ENCODE measurements at places on chromosomes 1 and 21.
A peak's percentile ranks its signal among the peaks of the same experiment; 100 is the strongest.

DNA sequence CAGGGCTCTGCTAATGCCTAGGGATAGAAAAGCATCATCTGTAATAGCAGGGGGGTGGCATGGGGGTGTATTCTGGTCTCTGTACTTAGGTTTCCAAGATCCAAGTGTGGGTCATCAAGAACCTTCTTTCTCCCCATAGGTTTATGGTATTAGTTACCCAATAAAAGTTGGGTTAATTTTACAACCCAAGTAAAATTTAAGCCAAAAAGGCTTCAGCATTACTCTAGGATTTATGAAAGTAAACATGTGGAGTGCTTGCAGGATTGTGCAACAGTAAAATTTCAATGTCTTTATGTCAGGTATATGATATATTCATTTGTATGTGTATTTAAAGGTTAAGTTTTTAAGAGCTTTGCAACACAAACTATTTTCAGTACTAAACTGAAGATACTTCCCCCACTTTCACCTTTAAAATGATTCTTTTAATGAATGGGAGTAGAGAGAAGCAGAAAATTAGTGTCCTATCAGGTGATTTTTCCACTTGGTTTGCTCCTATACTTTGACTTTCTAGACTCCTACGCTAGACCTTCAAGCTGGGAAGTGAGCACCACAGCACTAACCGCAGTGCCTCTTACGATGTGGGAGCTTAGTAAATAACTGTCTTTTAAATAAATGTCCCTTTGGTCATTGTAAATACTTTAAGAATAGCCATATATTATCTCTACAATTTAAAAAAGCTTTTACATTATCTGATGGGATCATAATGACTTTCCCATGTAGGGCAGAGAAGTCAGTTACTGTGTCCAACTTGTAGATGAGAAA lies 67.8 kb upstream of the UBE2U start:
- peaks cover 6% of the 10 kb centered on the region for H3K4me1 ChIP-seq
- H3K4me3 ChIP-seq, result no peak overlapping the region
- no peaks in the 10 kb centered on the region for H3K27me3 ChIP-seq
- no peak overlapping the region for H3K27ac ChIP-seq

GRCh38 chr1:36528361-36529349 lies 45.9 kb upstream of the CSF3R start:
- H3K27me3 ChIP-seq, result no peaks in the 10 kb centered on the region
- no peak overlapping the region for H3K27ac ChIP-seq
- no peaks in the 10 kb centered on the region for H3K36me3 ChIP-seq
- H3K4me3 ChIP-seq, result no peak overlapping the region
- no peaks in the 10 kb centered on the region for H3K4me1 ChIP-seq

DNA sequence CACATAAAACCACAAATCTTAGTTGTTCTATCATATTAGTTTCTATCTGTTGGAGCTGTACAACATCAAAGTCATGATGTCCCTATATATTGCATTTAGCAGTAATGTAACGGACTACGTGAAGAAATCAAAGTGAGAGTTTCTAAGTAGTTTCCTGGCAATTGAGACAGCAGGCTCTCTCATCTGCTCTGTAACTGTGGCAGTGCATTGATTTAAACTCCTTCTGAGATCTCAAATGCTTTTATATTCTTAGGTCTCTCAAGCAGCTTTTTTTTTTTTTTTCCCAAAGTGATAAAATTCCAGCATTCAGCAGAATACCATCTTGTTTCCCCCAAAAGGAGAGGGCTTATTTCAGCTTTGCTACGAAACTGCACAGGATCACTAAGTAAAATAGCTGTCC lies 480.1 kb downstream of the PTBP2 start:
- no peak overlapping the region for H3K27ac ChIP-seq
- no peaks in the 10 kb centered on the region for H3K36me3 ChIP-seq
- H3K4me3 ChIP-seq, result no peak overlapping the region
- H3K4me1 ChIP-seq, result peaks cover 19% of the 10 kb centered on the region

DNA sequence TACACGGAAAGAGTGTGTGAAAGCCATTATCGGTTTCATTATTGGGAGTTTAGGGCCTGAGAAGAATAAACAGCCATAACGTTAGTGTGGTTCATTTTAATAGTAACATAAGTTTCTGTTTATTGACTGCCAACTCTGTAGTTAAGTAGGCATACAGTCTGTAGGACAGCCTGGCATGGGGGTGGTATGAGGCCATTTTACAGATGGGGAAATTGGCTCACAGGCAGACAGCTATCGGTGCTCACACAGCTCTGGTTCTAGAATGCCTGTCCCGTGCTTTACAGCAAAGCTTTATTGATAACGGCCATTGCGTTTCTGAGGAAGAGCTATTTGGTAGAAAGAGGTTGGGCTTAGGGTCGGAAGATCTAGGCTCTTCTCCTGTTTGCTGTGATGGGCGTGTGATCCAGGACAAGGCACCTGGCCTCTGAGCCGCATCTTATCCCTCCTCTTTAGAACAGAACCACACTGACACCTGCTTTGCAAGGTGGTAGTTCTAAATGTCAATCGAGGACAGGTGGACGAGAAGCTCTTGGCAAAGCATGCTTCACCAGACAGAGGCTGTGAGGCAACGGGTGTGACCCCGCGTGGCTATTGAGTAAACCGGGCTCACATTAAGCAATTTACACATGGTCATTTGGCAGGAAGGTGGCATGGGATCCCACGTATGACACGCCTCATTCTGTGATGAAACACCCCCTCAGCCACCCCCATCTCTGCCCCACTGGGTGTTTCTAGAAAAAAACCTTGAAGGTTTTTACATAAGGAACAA lies 14.9 kb downstream of the ETS2 start:
- H3K27me3 ChIP-seq, result no peaks in the 10 kb centered on the region
- H3K36me3 ChIP-seq, result peaks cover 92% of the 10 kb centered on the region
- no peak for DNase-seq
- H3K27ac ChIP-seq, result no peak overlapping the region
- H3K4me1 ChIP-seq, result no peaks in the 10 kb centered on the region

GRCh38 chr1:18886003-18886335 lies 16.4 kb downstream of the ALDH4A1 start:
- no peaks in the 10 kb centered on the region for H3K36me3 ChIP-seq
- peaks cover 42% of the 10 kb centered on the region for H3K27me3 ChIP-seq
- H3K4me3 ChIP-seq, result no peak overlapping the region
- no peaks in the 10 kb centered on the region for H3K4me1 ChIP-seq
- no peak for DNase-seq

- H3K27ac ChIP-seq, result no peak overlapping the region
- H3K4me3 ChIP-seq, result no peak overlapping the region
- no peaks in the 10 kb centered on the region for H3K4me1 ChIP-seq
These were observed 1218.4 kb upstream of the TMPRSS15 start for GRCh38 chr21:19621837-19622496.

GRCh38 chr1:146013559-146013922 lies 8.0 kb downstream of the HJV start:
- H3K4me3 ChIP-seq, result no peak overlapping the region
- no peaks in the 10 kb centered on the region for H3K36me3 ChIP-seq
- H3K27me3 ChIP-seq, result peaks cover 20% of the 10 kb centered on the region
- no peak overlapping the region for H3K27ac ChIP-seq
- H3K4me1 ChIP-seq, result no peaks in the 10 kb centered on the region
- DNase-seq, result no peak

GRCh38 chr1:243553090-243553489 lies 297.0 kb downstream of the AKT3 start:
- peaks cover under 1% of the 10 kb centered on the region for H3K36me3 ChIP-seq
- H3K4me3 ChIP-seq, result no peak overlapping the region
- DNase-seq, result no peak

- no peaks in the 10 kb centered on the region for H3K27me3 ChIP-seq
- DNase-seq, result no peak
- H3K4me1 ChIP-seq, result no peaks in the 10 kb centered on the region
These were observed 12.9 kb downstream of the TMEM9 start for GRCh38 chr1:201141418-201141817.

GRCh38 chr1:226549937-226550671 lies 1.5 kb downstream of the STUM start:
- H3K27ac ChIP-seq, result no peak overlapping the region
- peak; percentile 78 for DNase-seq
- H3K36me3 ChIP-seq, result no peaks in the 10 kb centered on the region
- peak overlapping the region; percentile 73 for H3K4me3 ChIP-seq

DNA sequence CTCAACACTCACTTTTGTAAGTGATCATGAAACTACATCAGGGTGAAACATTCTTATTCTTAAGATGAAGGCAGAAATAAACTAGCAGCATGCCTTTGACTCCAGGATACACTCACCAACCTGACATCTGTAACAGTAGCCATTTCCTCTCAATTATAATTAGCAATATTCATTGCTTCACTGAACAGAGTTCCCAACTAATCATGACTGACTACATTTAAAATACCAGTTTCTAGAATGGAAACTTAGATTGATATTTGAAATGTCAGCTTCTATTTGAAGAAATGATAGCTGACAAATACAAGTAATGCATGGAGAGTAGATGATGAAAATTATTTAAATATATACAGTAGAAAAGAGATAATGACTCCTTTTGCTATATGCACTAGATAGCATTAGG lies 1023.8 kb downstream of the MRPL39 start:
- H3K4me1 ChIP-seq, result no peaks in the 10 kb centered on the region
- no peaks in the 10 kb centered on the region for H3K36me3 ChIP-seq
- no peak overlapping the region for H3K4me3 ChIP-seq
- no peaks in the 10 kb centered on the region for H3K27me3 ChIP-seq

DNA sequence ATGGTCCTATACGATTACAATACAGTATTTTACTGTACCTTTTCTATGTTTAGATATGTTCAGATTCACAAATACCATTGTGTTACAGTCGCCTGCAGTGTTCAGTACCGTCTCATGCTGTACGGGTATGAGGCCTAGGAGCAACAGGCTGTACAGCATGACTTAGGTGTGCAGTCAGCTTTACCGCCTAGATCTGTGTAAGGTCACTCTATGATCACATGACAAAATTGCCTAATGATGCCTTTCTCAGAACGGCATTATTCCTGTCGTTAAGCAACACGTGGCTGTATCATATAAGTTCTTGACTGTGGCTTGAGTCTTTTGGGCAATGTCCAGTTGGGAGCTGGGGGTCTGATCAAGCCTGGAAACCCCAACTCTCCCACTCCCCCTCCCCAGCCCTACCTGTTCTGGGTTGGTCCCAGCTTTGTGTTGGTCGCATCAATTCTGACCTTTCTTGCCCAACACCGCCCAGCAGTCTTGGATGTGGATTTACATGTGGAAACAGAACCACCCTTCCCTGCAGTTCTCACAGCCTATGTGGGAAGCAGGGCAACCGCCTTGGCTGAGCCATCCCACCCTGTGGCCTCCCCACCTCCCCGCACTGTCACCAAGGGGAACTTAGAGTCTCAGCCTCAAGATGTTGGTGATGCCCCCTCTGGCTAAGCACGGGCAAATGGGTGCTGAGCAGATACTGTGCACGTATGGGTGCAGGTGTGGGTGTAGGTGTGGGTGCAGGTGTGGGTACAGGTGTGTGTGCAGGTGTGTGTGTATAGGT lies 80.2 kb upstream of the ACTL8 start:
- H3K4me1 ChIP-seq, result no peaks in the 10 kb centered on the region
- no peak for DNase-seq
- H3K27ac ChIP-seq, result no peak overlapping the region

DNA sequence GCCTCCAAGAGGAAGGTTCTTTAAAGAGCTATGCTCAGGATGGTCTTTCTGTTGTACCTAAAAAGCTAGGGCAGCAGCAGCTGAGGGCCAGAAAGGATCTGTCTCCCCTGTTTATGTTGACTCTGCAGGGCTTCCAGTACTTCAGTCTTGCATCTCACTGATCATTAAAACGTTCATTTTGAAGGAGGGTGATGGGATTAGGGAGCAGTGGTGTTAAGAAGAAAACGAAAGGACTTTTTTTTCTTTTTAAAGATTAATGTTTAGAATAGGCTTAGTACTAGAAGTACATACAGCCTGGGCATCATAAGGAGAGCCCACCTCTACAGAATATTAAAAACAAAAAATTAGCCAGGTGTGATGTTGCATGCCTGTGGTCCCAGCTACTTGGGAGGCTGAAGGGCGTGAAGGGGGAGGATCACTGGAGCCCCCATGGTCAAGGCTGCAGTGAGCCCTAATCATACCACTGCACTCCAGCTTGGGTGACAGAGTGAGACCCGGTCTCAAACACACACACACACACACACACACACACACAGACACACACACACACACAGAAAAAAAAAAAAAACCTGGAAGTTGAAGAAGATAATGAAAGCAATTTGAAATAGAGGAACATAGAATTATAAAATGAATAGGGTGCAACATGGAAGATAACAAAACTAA lies 2.9 kb downstream of the CR1L start:
- H3K36me3 ChIP-seq, result no peaks in the 10 kb centered on the region
- H3K4me3 ChIP-seq, result no peak overlapping the region
- H3K4me1 ChIP-seq, result peaks cover 10% of the 10 kb centered on the region
- no peak overlapping the region for H3K27ac ChIP-seq
- H3K27me3 ChIP-seq, result no peaks in the 10 kb centered on the region

DNA sequence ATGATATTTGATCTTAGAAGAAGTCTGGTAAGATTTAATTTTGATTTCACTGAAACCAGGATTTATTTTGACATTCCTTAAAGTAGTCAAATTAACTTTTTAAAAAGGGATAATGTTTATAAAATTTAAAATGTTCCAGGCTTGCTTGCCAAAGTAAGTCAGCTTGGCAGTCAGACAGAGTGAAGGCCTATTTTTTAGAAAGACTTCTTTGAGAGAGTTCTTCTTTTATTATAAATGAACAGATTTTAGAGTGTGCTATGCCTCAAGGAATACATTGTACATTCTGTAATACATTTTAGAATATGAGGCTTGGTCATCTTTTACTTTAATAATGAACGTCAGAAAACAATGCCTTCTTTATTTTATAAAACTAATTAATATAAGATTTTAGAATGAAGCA lies 138.7 kb downstream of the DISP1 start:
- DNase-seq, result no peak
- no peaks in the 10 kb centered on the region for H3K36me3 ChIP-seq
- no peaks in the 10 kb centered on the region for H3K4me1 ChIP-seq
- H3K4me3 ChIP-seq, result no peak overlapping the region
- no peak overlapping the region for H3K27ac ChIP-seq

- no peak for DNase-seq
- no peak overlapping the region for H3K4me3 ChIP-seq
- no peaks in the 10 kb centered on the region for H3K36me3 ChIP-seq
- no peak overlapping the region for H3K27ac ChIP-seq
- H3K27me3 ChIP-seq, result no peaks in the 10 kb centered on the region
These were observed 370.8 kb downstream of the AMY1C start for GRCh38 chr1:104120525-104120924.

DNA sequence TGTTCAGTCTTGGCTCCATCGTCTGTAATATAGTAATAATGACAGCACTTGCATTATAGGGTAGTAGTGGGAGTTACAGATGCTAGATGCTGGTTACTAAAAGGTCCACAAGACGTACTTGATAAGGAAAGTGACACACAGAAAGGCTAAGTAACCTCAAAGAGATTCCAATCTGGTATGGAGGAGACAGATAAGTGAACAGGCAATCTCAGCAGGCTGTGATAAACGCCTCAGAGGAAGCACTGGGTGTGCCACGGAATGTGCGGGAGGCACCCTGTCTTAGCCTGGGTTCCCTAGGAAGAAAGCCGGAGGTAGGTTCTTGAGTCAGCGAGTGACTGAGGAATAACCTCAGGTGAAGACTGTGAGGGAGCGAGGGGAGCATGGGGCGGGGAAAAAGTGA lies 4.6 kb upstream of the CTPS1 start:
- H3K4me1 ChIP-seq, result no peaks in the 10 kb centered on the region
- no peak overlapping the region for H3K27ac ChIP-seq
- no peak overlapping the region for H3K4me3 ChIP-seq
- DNase-seq, result no peak
- H3K27me3 ChIP-seq, result no peaks in the 10 kb centered on the region
